Stimulated activated CD4-positive, alpha-beta T cell treated with anti-CD3 and anti-CD28 coated beads, Interleukin-12 subunit alpha, Interleukin-12 subunit beta, amount 100 ng/mL, for 48 hours (primary cell): ENCODE measurements at places on chromosomes 7 and 10.

GRCh38 chr10:10432296-10433035 is 585.2 kb upstream of the CELF2 start:
- DNase-seq, result no peak

GRCh38 chr10:49367600-49367999 is 28.3 kb downstream of the DRGX start:
- no peak for DNase-seq

GRCh38 chr10:16765509-16766375 is 51.5 kb downstream of the RSU1 start:
- no peak for DNase-seq

GRCh38 chr7:101127460-101128039 is 646 bp downstream of the SERPINE1 start:
- no peak for DNase-seq
